ENCODE measurements at places on chromosomes 11 and 22.
A peak's percentile ranks its signal among the peaks of the same experiment; 100 is the strongest.

DNA sequence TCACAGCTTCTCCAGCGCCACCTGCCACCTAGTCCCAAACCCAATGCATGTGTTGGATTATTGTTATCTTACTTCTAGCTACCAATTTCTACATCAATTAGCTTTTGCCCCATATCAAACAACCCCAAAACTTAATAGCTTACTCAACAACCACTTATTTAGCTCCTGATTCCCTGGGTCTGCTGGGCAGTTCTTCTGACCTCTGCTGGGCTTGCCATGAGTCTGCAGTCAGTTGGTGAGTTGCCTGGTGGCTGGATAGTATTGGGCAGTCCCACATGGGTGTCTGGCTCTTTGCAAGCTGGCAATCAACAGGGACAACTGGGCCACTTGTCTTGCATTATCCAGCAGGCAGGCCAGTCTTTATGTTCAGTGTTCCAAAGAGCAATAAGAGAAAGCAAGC is 13.6 kb upstream of the MS4A15 start:
- DNase-seq = no peak

GRCh38 chr11:83219095-83219494 is 25.6 kb downstream of the ANKRD42 start:
- DNase-seq = peak; percentile 24

DNA sequence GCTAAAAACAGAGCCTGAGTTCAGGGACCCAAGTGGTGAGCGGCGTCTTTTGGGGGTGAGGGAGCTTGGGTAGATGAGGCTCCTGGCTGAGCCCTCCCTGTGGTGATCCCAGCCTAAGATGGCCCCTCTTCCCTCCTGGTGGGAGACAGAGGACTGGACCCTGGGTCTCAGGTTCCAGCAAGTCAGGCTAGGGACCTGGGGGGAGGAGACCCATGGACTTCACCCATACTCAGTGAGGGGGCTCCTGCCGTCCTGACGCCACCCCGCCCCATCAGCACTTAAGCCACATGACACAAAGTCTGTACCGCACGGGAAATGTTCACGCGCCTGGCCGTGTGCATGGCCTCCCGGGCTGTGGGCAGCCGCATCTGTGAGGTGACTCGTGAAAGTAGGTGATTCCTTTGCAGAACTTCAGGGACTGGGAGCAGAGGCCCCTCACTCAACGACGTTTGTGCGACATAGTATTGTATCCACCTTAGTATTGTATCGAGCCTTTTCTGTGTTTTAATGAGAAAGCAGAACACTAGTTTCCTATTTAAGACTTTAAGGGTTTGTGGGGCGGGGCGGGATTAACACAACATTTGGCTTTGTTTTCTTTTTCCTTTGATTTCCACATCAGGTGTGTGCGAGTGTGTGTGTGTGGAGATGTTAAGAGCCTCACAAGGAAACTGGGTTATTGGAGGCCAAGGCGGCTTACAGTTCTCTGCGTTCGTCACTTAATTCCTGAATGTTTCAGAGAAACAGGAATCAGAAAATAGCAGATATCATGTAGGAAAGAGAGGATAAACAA is 18.4 kb upstream of the TMEM191C start:
- DNase-seq = no peak

DNA sequence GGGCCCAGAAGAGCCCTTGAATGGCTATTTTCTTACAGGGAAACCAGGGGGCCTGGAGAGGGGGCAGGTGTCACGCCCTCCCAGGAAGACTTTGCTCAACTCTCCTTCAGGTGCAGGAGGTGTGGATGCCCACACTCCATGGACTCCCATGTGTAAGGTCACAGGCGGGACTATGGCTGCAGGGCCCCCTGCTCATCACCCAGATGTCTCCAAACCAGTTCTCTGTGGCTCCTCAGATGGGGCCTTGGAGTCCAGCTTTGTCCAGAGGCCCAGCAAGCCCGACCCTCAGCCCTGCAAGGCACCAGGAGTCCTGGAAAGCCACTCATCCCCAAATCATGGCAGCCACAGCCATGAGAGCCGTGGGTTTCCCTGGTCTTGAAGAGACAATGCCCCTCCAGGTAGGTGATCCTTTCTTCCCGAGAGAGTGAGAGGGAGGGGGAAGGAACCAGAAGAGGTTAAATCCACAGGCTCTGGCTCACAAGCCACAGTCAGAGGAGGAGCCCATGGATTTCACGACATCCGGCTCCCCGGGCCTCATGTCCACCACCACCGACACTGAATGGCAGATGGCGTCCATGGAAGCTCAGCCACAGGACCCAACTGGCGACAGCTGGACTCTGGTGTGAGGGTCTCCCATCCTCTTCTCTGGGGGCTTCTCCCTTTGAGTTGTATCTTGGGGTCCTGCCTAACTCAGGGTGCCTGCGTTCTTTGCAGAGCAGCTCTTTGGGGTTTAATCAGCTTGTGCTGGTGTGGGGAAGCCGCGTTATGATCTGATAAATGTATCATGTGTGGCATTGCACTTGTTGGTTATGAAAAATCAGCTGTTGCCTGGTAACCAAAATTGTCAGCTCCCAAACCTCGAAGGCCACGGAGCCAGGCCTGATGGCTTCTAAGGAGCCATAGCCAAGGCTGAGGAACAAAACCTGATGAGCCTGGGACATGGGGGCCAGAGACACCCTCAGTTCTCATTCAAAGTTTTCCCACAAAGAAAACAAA is 620.4 kb downstream of the BRD1 start:
- no peak for DNase-seq

GRCh38 chr22:24865508-24865907 is 59.5 kb downstream of the SGSM1 start:
- DNase-seq = no peak

DNA sequence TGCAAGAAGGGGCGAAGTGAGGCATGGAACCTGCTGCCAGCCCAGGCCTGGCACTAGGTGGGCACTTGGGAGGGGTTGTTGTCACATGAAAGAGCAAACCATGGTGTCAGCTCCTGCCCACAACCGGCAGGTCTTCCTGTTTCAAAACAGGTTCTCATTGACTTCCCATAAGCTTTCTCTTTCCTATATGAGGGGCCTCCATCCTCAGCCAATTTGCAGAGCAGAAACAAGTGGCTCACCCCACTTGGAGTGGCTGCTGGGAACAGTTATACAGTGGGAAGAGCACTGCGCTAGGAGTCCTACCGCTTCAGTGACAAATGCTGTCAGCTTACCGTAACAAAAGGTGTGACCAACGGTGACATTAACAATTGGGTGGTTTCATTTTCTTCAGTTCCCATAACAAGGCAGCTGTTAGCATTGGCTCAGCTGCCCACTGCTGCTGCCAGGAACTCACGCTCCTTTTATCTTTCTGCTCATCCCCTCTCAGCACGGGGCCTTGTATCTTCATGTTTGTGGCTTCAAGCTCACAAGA is 10.2 kb upstream of the SSTR3 start:
- DNase-seq = peak; percentile 40

DNA sequence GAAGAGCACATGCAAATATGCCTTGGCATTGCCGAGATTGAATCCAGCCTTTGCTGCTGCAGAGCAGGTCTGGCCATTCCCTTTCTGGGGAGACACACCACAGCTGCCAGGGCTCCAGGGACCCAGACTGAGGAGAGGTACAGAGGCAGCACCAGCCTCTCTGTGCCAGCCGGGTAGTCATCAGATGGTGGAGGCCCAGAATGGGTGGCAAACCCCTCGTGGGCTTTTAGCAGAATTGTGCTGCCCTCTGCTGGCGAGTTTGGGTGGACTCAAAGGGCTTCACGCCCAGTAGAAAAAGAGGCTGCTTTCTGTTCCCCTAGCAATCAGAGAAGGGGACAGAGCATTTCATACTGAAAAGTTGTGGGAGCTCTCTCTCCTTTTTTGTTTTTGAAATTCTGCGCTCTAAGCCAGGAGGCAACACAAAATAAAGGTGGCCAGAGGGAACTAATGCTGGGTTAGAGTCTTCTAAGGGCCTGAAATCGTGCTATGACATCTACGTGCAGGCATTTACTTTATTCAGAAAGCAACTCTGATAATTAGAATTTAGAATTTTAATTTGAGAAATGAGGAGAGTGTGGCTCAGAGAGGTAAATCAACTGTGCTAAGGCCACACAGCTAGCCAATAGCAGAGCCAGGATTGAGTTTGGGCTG is 158.8 kb upstream of the NAV2 start:
- DNase-seq = peak; percentile 89

- DNase-seq = no peak
These were observed 9.4 kb upstream of the DERL3 start for GRCh38 chr22:23847991-23848864.

DNA sequence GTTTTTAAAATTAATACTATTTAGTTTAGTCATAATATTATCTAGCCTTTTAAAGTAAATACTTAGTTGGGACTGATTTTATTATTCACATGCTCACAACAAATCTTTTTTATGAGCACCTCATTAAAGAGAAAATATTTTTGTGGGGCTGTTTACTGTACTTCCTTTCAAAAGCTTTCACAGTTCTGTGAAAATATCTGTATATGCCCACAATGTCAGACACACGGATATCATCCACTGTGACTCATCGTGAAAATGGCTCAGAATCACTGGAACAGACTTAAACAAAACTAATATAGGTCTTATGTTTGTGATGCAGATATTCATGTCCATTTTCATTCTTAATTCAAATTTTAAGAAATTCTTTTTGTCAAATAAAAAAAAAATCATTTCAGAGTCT is 305.2 kb downstream of the RAB38 start:
- DNase-seq = no peak

GRCh38 chr11:7673724-7674434 is 579 bp upstream of the CYB5R2 start:
- peak; percentile 16 for DNase-seq

- DNase-seq = no peak
These were observed 5.9 kb upstream of the IFITM3 start for GRCh38 chr11:326592-326841.

DNA sequence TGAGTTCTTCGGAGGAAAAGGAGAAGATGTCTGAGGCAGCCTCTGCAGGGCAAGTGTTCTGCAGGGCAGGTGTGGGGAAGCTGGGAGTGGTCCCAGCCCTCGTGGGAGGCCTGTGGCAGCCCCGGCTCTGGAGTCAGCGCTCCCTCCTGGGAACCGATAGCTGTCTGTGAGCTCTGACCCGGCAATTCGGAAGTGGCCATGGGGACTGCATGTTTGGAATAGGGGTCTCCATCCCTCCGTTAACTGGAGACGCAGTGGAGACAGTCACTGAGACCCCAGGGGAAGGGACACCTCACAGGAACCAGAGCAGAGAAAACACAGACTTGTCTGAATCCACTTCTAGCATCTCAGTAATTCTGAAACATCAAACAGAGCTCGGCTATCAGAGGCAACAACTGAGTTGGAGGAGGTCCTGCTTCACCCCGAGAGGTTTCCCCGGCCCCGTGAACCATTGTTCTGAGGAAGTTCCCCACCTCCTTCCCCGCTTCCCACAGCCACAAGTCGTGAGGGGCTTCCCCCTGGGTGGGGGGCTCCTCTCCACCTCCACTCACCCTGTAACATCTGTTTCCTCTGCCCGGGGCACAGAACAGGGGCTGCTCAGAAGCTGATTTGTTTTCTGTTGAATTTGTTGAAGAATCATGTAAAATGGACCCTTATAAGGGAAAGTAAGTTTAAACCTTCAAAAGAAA is 99.6 kb downstream of the BRD1 start:
- no peak for DNase-seq

- no peak for DNase-seq
These were observed 65.1 kb downstream of the PRSS23 start for GRCh38 chr11:86865436-86865835.

GRCh38 chr11:15114501-15115475 is at the start of gene INSC:
TSS of gene INSC (plus strand) at chr11:15114923. CDS start at chr11:15149175, 34,252 bp downstream.
- peak; percentile 42 for DNase-seq

DNA sequence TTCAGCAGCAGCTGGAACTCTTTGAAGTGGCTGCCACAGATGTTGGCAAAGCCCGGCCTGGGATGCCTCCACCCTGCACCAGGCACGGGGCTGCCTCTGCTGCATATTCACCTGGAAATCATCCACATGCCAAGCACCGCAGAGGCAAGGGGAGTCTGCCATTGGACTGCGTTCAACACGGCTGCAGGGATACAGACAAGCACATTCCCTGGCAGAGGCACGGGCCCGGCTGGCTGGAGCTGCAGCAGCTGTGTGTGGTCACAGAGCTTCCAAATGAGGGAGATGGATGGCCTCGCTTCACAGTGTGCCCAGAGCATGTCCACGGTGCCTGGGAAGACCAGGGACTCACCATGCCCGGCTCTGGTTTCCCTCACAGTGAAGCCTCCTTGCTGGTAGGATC is 1378.9 kb downstream of the TBC1D22A start:
- no peak for DNase-seq

DNA sequence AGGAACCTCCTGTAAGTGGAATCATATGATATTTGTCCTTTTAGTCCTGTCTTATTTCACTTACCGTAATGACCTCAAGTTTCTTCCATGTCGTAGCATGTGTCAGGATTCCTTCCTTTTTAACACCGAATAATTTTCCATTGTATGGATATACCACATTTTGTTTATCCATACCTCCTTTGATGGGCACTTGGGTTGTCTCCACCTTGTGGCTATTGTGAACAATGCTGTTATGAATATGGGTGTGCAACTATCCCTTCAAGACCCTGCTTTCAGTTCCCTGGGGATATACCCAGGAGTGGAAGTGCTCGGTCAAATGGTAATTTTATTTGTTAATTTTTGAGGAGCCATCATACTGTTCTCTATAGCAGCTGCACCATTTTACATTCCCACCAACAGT is 244.9 kb upstream of the BLID start:
- peak; percentile 14 for DNase-seq

DNA sequence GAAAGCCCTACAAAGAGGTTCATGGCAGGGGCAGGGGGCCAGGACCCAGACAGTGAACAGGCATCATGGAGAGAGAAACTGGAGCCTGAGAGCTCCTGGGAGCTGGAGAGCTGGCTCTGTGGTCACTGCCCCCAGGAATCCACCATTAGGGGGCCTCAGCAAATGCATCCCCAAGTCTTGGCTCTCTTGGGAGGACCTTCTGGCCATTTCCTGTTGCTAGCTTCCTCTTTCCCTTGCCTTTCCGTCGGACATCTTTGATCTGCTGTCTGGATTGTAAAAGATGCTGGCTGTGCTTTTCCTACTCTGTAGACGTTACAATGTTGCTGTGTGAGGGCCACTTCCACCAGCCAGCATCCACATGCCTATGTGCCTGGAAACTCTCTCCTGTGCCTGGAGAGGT is 7.1 kb upstream of the CRYBB2 start:
- DNase-seq = no peak

GRCh38 chr11:116853461-116854073 is 16.1 kb upstream of the APOA1 start:
- DNase-seq = peak; percentile 89

DNA sequence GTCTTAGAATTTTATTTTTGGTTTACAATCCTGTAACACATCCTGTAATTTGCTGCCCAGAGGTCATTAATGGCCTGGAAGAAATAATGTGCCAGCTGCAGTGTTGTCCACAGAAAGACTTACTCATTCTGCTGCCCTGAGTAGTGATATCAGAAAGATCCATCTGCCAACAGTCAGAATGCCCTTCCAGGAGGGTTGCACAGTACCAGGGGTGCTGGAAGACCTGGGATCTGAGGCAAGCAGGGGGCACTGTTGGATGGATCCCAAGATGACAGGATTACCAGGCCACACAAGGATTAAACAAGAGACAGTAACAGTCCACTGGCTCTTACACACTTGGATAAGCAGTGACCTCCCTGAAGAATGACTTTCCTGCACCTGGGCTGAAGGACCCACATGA is 93.8 kb upstream of the TOP3B start:
- DNase-seq = no peak

GRCh38 chr11:132228746-132229325 is 858.4 kb downstream of the NTM start:
- no peak for DNase-seq

All from hematopoietic multipotent progenitor cell treated with erythropoietin and hydrocortisone succinate and interleukin-3 and kit ligand, for 6 days (in vitro differentiated cells).